ENCODE measurements at places on chromosomes 2 and 18. TPM values are rescaled to one million over a fixed set of nuclear protein-coding genes. Genes with fewer than 3 reads are reported as not detected.

The MARCO gene
- total RNA-seq = not detected

The SEPTIN10 gene
- total RNA-seq = 0.14 TPM

The TRIM43 gene
- not detected for total RNA-seq

The AGXT gene
- not detected for total RNA-seq

The PROKR1 gene
- not detected for total RNA-seq

All from activated CD4-positive, alpha-beta T cell treated with anti-CD3 and anti-CD28 coated beads, Interleukin-2, amount 10 ng/mL, durations not matched to agents 24 days and 14 days (primary cell).